ENCODE measurements at places on chromosomes 3 and 15.

DNA sequence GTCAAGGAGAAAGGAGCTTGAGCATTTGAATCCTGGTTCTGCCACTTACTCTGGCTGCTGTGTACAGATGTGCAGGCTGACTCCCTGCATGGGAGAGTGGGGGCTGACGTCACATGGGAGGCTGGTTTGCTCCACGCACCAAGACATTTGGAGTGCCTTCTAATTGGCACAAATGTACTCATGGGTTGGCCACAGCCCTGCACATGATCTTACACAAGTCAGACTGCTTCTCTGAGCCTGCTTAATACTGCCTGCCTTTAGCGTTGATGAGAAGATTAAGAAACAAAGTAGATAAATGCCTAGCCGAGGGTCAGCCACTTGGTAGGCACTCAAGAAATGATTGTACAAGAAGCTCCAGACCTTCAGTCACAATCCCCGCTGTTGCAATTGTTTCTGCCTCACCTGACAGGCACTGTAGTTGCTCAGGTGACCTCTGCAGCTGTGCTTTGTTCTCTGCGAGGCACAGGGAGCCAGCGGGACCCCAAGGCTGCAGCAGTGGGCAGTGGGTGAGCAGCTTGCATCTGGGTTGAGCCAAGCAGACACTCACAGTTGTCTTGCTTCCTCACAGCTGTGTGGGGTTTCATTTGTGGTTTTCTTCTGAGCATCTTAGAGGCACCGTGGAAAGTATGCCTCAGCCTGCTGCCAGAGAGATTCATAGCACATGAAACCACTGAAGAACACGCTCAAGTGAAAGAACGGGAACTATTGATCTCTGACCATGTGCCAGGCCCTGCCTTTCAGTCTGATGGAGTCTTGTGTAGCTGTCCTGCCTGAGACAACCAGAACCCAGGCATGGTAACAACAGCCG lies 33.1 kb downstream of the GRK7 start:
- no peak for DNase-seq

DNA sequence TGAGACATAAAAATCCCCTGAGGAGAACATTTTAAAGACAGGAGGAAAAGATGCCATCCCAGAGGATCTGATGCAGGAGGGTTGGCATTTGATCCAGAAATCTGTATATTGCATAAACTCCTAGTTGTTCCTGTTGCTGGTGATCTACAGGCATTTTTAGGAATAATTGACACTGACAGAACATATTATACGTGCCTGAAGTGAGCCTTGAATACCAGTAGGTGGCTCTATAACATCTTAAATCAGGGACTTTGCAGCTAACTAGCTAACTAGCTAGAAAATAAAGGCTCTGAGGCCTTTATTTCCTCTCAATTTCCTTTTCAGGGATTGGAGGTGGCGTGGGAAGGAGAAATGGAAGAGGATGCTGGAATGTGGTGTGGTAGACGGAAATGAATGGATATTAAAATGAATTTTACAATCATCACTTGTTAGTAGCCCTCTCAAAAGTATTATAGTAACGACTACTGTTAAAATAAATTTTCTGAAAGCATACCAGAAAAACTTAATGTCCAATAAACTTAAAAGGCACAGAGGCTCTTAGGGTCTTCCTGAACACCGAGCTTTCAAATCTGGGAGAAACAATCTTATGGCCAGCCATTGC lies 73.8 kb upstream of the ZBED2 start:
- DNase-seq, result no peak

GRCh38 chr3:37295925-37296324 lies 121.5 kb upstream of the LRRFIP2 start:
- DNase-seq, result no peak

DNA sequence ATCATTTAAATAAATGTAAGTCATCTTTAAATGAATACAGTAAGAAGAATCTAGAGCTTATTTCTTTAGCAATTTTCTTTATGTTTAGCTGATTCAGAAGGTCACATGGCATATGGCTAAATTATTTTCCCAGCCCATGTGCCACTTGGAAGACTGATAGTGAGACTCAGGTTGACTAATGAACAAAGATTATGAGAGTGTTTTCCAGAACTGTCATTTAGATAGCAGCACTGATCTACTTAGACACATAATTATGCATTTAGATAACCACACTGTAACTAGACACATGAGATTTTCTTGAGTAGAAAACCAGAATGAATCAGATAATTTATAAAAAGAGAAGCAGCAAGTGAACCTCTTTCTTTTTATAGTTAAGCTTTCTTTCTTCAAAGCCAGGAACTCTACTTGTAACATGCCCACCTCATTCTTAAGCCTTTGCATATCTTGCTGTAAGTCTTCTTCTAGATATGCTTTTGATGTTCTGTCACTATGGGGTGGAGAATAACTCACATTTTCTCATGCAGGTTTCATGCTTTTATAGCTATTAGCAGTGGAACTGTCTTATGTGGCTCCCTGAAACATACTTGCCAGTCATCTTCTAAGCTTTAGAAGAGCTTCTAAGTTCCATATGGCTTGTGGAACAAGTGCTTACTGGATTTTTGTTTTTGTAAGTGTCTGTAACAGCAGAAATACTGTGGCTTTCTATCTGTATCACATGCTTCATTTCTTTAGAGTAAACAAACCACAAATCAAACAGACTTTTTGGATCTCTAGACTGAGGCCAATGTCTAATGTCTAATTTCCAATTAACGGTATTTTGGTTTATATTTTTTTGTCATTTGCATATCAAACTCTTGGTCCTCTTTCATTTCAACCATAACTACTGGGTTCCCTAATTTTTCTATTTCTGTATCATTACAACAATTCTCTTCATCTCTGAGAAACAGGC lies 101.4 kb downstream of the LMLN start:
- no peak for DNase-seq

All from WTC11 (cell line).